Ovary (tissue), 10 donors: ENCODE measurements at places on chromosomes 2 and 18. TPM values are rescaled to one million over a fixed set of nuclear protein-coding genes. Genes with fewer than 3 reads are reported as not detected.

DNA sequence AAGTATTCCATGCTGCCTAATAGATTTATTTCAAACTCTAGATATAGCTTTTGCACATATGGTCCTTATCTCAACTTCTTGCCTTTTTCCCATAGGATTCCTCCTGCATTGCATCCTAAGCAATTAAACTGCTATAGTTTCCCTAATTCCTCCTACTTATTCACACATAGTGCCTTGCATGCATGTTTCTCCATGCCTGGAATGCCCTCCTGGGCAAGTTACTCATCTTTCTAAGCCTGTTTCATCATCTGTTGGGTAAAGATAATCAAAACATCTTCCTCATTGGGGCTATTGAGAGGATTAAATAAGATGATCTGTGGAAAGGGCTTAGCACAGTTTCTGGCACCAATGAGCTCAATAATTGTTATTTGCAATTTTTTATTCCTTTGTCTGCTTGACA is 726.5 kb downstream of the SLC4A3 start:
- no peak overlapping the region for H3K4me3 ChIP-seq
- no peaks in the 10 kb centered on the region for H3K36me3 ChIP-seq
- H3K4me1 ChIP-seq: no peaks in the 10 kb centered on the region
- DNase-seq: no peak
- H3K27me3 ChIP-seq: no peaks in the 10 kb centered on the region
- H3K27ac ChIP-seq: no peak overlapping the region

DNA sequence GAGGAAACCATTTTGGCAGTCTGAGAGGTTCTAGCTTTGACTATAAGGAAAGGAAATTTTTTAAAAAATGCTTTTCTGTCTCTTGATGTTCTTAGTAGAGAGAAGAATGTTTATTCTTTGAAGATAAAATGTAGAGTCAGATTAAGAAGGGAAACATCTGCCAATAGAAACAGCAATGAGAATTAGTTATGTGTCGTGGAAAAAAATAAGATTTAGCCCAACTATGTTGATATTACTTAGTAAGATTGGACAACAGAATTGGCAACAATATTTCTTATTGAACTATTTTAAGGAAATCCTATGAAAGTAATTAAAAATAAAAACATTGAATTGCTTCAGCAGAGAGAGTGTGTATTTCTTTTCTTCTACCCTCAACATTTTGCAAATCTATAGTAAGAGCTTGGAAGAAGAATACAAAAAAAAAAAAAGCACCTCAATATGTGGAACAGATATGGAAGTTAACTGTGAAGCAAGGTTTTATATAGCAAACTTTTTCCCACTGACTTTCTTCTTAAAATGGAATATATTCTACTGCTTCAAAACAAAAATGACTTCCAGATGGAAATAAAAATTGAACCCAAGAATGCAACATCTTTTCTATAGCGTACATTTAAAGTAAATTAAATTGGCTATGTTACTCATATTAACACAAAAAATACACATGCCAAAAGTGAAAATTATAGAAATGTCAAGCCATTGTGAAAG is 177.9 kb downstream of the FAM124B start:
- no peaks in the 10 kb centered on the region for H3K36me3 ChIP-seq
- DNase-seq: no peak
- peaks cover 6% of the 10 kb centered on the region for H3K4me1 ChIP-seq
- H3K27ac ChIP-seq: no peak overlapping the region
- no peaks in the 10 kb centered on the region for H3K27me3 ChIP-seq
- H3K4me3 ChIP-seq: no peak overlapping the region

GRCh38 chr2:197707316-197708213 is 2.4 kb downstream of the MARS2 start:
- no peak overlapping the region for H3K4me3 ChIP-seq
- peaks cover 9% of the 10 kb centered on the region for H3K4me1 ChIP-seq
- DNase-seq: no peak
- no peaks in the 10 kb centered on the region for H3K36me3 ChIP-seq
- H3K27ac ChIP-seq: no peak overlapping the region
- H3K27me3 ChIP-seq: peaks cover 2% of the 10 kb centered on the region

DNA sequence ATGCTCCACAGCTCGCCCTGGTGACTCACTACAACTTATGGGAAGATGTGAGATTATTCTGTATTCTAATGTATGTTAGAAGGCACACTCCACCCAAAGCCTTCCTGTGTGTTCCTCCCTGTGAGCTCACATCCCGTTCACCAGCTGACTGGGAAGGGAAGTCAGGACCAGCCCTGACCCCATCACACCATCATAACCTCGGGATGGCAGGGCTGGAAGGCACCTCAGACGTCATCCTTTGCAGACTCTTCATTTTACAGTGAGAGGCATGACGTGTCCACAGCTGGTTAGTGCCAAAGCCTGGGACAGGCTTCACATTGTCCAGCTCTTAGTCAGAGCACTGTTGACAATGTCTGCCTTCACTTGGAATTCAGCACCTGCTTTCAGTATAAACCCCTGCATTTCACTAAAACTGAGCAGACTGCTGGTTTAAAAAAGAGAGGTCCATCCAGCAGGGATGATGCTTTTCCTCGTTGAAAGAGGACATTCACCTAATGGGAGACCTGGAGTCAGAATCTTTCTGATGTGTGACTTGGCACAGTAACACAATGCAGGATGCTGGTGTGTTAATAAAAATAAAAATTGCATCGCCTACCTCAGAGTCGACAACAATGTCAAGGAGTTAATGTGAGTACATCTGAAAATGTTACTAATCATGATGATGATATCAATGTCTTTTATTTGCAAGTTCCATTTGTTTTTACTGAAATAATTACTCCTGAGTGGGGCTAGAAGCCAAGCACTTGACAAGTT is 418.0 kb upstream of the TNP1 start:
- no peak overlapping the region for H3K4me3 ChIP-seq
- no peaks in the 10 kb centered on the region for H3K36me3 ChIP-seq
- H3K27me3 ChIP-seq: no peaks in the 10 kb centered on the region
- no peak for DNase-seq
- no peak overlapping the region for H3K27ac ChIP-seq
- H3K4me1 ChIP-seq: no peaks in the 10 kb centered on the region

DNA sequence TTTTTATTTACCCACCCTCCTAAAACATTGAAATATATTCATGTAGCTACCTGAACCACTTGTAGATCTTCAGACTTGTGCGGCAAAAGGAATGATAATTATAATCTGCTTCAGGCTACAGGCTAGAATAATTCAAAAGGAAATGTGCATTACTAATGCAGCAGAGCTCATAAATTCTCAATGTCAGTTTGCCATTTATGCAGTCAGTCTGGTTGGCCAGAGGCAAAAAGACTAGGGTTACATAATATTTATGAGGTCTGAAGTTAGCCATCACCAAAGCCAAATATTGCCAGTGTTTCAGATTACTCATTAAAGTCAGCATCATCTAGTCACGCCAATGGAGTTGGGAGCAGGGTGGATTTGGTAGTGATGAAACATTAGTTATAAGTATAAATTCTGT is 38.9 kb downstream of the METAP1D start:
- no peak overlapping the region for H3K4me3 ChIP-seq
- no peaks in the 10 kb centered on the region for H3K27me3 ChIP-seq
- no peak overlapping the region for H3K27ac ChIP-seq
- DNase-seq: no peak
- H3K4me1 ChIP-seq: no peaks in the 10 kb centered on the region

DNA sequence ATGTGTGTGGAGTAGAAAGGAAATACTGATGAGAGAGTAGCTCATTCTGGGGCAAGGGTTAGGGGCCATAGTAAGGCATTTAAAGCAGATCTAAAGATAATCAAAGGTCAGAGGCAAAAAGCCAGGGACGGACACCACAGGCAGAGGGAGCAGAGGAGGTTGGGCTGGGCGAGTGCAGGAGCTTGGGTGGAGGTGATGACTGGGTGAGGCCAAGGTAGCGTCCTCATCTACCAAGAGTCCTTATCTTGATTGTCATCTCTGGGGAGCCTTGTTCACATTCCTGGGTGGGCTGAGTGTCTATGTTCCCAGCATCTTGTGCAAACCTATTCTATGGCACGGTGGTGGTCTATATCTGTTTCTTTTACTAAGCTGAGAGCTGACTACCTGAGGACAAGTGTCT is 26.1 kb upstream of the SAG start:
- H3K36me3 ChIP-seq: no peaks in the 10 kb centered on the region
- H3K4me3 ChIP-seq: no peak overlapping the region
- no peak overlapping the region for H3K27ac ChIP-seq
- no peak for DNase-seq
- no peaks in the 10 kb centered on the region for H3K4me1 ChIP-seq

- DNase-seq: no peak
- no peaks in the 10 kb centered on the region for H3K27me3 ChIP-seq
- no peaks in the 10 kb centered on the region for H3K36me3 ChIP-seq
These were observed 47.4 kb upstream of the RAPH1 start for GRCh38 chr2:203582468-203582867.

GRCh38 chr18:70598406-70598805 is 309.6 kb downstream of the SOCS6 start:
- no peaks in the 10 kb centered on the region for H3K4me1 ChIP-seq
- no peaks in the 10 kb centered on the region for H3K27me3 ChIP-seq
- no peak for DNase-seq
- H3K27ac ChIP-seq: no peak overlapping the region
- H3K36me3 ChIP-seq: no peaks in the 10 kb centered on the region
- H3K4me3 ChIP-seq: no peak overlapping the region

GRCh38 chr2:191183081-191183480 is 32.3 kb upstream of the STAT4 start:
- no peaks in the 10 kb centered on the region for H3K27me3 ChIP-seq
- no peaks in the 10 kb centered on the region for H3K36me3 ChIP-seq
- no peaks in the 10 kb centered on the region for H3K4me1 ChIP-seq
- DNase-seq: no peak
- no peak overlapping the region for H3K27ac ChIP-seq
- no peak overlapping the region for H3K4me3 ChIP-seq

DNA sequence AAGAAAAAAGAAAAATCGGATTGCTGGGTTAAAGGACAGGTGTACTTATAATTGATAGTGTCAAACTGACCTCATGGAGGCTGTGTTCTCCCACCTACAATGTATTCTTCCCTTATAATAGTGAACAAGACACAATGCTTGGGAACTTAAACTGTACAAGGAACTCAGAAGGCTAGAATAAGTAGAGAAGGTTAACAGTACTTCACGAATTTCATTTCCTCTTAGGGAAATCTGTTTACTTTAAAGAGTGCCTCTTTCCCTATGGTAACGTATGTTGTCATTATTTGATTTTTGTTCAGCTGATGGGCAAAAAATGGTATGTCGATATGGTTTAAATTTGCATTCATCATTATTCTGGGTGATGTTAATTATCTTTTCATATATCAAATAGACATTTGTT is 9.2 kb upstream of the HK2 start:
- H3K27ac ChIP-seq: no peak overlapping the region
- DNase-seq: no peak
- peaks cover 10% of the 10 kb centered on the region for H3K4me1 ChIP-seq

DNA sequence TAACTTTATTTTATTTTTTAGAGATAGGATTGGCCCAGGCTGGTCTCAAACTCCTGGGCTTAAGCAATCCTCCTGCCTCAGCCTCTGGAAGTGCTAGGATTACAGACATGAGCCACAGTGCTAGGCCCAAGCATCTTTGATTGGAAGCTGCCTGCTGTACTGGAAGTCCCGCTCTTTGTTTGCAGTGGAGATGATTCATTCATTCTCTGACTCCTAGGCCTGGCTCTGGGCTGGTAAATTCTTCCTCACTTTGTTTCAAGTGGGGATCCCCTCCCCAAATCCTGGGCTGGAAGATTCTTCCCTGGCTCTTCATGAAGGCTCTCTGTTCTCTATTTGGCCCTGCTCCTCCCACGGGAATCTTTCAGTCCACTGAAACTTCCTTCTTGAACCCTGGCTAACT is 81.9 kb downstream of the NEURL3 start:
- no peaks in the 10 kb centered on the region for H3K27me3 ChIP-seq
- H3K4me1 ChIP-seq: no peaks in the 10 kb centered on the region
- H3K27ac ChIP-seq: no peak overlapping the region
- H3K4me3 ChIP-seq: no peak overlapping the region
- H3K36me3 ChIP-seq: no peaks in the 10 kb centered on the region

- peaks cover 1% of the 10 kb centered on the region for H3K4me1 ChIP-seq
- no peak overlapping the region for H3K27ac ChIP-seq
- H3K27me3 ChIP-seq: no peaks in the 10 kb centered on the region
- H3K4me3 ChIP-seq: no peak overlapping the region
- no peak for DNase-seq
These were observed 27.8 kb downstream of the RAB31 start for GRCh38 chr18:9735879-9736278.

The NUP35 gene
- total RNA-seq: 19.7 TPM

The SGO2 gene
- total RNA-seq: 2.1 TPM

The ASPRV1 gene
- 2.1 TPM for total RNA-seq

The CYBRD1 gene
- 215 TPM for total RNA-seq

The AQP4 gene
- total RNA-seq: 27.1 TPM

The ZNF2 gene
- 3.6 TPM for total RNA-seq

The VIT gene
- total RNA-seq: 29.7 TPM
